ENCODE measurements at places on chromosomes 6 and 20. TPM values are rescaled to one million over a fixed set of nuclear protein-coding genes. Genes with fewer than 3 reads are reported as not detected.
A peak's percentile ranks its signal among the peaks of the same experiment; 100 is the strongest.

GRCh38 chr20:46332373-46333160 is 24.3 kb upstream of the CDH22 start:
- DNase-seq, result no peak

The PACRG gene
- total RNA-seq, result 0.15 TPM

DNA sequence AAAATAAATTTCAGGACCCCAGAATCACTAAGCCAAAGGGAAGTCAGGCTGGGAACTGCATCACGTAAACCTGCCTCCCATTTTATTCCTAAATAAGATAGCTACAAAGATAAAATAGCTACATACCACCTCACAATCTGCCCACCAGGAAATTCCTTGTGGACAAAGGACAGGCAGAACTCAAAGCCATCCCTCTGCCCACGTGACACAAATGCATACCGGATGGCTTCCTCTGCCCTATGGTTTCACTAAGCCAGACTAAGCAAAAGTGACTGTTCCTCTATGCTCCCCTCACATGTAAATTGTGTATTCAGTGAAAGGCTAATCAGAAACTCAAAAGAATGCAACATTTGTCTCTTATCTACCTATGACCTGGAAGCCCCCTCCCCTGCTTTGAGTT is 15.0 kb downstream of the MBOAT1 start:
- DNase-seq, result no peak

GRCh38 chr6:143556529-143556928 is 45.0 kb upstream of the FUCA2 start:
- DNase-seq, result no peak

- peak; percentile 88 for DNase-seq
Observed at GRCh38 chr20:50992733-50993457, 30.0 kb downstream of the KCNG1 start.

The TSBP1 gene
- total RNA-seq, result not detected

The LAMA2 gene
- 1.0 TPM for total RNA-seq

The C20orf144 gene
- total RNA-seq, result not detected

The CTCFL gene
- not detected for total RNA-seq

The IRF4 gene
- total RNA-seq, result 1.0 TPM

The SPINT4 gene
- total RNA-seq, result not detected

The LRRC73 gene
- total RNA-seq, result 0.26 TPM

The CDH4 gene
- 0.14 TPM for total RNA-seq

The TMEM74B gene
- total RNA-seq, result 2.2 TPM

GRCh38 chr6:33259032-33259431 is 12.6 kb downstream of the VPS52 start:
- no peak for DNase-seq

GRCh38 chr20:32920066-32920465 is 61.3 kb downstream of the EFCAB8 start:
- no peak for DNase-seq

The FNDC11 gene
- 0.05 TPM for total RNA-seq

DNA sequence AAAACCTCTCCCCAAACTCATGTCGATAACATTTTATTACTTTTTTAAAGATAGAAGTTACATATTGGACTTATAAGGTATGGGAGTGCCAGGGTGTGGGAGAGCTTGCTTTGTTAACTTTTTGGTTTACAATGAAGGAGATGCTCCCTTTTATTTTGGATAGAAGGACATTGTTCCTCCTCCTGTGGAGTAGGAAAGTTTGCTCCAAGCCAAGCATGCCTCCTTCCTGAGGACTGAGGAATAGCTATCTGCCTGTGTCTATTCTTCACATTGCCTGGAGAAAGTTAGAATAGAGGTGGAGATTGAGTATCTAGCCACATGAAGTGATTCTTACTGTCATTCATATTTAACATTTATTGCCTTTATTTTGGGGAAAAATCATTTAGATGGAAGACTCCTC is 71.9 kb downstream of the EYA4 start:
- no peak for DNase-seq

GRCh38 chr6:32614366-32615081 is 22.7 kb upstream of the HLA-DQA1 start:
- DNase-seq, result peak; percentile 26

DNA sequence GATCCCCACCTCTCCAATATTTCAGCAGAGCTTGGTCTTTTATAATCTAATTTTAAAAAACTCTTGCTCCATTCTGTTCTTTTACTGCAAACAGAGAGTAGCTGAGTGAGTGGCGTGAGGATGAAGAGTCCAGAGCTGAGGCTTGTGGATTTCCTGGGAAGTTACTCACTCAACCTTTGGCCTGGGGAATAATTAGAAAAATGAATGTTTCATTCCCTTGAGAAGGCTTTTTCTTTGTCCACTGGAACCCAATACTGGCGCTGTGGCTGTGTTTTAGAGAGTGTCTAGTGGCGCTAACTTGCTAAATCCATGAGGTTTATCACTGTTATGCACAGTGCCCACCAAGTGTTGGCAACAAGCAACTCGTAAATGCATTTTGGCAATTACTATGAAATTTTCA is 251.5 kb downstream of the HIVEP2 start:
- no peak for DNase-seq

The CHRNA4 gene
- total RNA-seq, result 0.84 TPM

GRCh38 chr6:133958791-133959190 is 5.8 kb downstream of the TBPL1 start:
- DNase-seq, result no peak

GRCh38 chr6:79525272-79526100 is 11.7 kb downstream of the LCA5 start:
- DNase-seq, result no peak

The SYNGAP1 gene
- total RNA-seq, result 1.2 TPM

The MOCS1 gene
- total RNA-seq, result 1.2 TPM

- peak; percentile 78 for DNase-seq
Observed at GRCh38 chr20:53642196-53643030, 48.8 kb upstream of the ZNF217 start.

- no peak for DNase-seq
Observed at GRCh38 chr6:20696676-20697075, 162.4 kb downstream of the CDKAL1 start.

GRCh38 chr6:147378819-147379218 is 129.7 kb upstream of the SAMD5 start:
- no peak for DNase-seq

- DNase-seq, result no peak
Observed at GRCh38 chr20:1909097-1909496, 13.9 kb downstream of the SIRPA start.

- no peak for DNase-seq
Observed at GRCh38 chr6:69795469-69796072, 1.2 kb downstream of the LMBRD1 start.

DNA sequence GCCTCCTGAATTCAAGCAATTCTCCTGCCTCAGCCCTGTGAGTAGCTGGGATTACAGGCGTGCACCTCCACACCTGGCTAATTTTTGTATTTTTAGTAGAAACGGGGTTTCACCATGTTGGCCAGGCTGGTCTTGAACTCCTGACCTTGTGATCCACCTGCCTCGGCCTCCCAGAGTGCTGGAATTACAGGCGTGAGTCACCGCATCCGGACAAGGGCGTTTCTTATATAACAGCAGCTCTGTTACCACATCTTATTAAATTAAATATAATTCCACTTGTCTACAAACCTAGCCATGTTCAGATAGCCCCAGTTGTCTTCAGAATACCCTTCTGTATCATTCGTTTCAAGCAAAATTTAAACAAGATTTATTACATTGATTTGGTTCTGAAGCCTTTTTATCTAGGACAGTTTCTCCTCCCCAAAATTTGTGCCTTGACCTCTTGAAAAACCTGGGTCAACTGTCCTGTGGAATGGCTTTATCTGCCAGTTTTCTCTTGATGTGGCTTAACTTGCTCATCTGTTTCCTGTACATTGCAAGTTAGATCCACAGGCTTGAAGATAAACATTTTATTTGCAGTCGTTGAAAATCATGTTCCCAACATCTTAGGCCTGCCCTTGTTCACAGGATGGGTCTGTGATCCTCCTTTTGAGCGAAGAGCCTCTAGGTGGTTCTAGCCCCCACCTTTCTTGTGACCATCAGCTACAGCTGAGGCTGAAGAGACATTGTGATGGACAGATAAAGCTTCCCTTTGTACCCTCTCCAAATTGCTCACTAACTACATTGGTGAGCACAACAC is 132.2 kb downstream of the ARID1B start:
- DNase-seq, result no peak

GRCh38 chr6:151870375-151870774 is 62.9 kb downstream of the ESR1 start:
- no peak for DNase-seq

The CYP21A2 gene
- total RNA-seq, result not detected

GRCh38 chr20:4607287-4607713 is 114.4 kb upstream of the PRND start:
- peak; percentile 67 for DNase-seq

The CDYL gene
- total RNA-seq, result 19.7 TPM

- no peak for DNase-seq
Observed at GRCh38 chr6:25458485-25458884, 179.3 kb downstream of the CARMIL1 start.

DNA sequence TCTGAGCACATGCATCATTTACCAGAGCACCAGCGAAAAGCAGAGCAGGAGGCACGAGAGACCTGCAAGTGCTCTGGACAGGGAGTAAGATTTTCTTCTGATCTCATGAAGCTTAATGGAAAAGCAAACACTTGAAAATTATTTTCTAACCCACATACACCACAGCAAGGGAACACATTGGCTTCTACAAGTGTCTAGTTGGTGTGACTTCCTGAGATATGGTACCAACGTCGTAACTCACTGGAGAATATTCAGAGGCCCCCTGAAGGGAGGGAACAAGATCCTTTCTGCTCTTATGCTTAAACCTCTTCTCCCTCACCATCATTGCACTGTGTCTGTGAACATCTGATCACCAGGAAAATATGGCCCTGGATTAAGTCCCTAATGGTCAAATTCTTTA is 48.6 kb downstream of the PSMB1 start:
- no peak for DNase-seq

The ZBP1 gene
- total RNA-seq, result not detected

The FHL5 gene
- total RNA-seq, result not detected

GRCh38 chr20:59074456-59074855 is 31.9 kb upstream of the PRELID3B start:
- DNase-seq, result peak; percentile 30

The CCN2 gene
- 112 TPM for total RNA-seq

DNA sequence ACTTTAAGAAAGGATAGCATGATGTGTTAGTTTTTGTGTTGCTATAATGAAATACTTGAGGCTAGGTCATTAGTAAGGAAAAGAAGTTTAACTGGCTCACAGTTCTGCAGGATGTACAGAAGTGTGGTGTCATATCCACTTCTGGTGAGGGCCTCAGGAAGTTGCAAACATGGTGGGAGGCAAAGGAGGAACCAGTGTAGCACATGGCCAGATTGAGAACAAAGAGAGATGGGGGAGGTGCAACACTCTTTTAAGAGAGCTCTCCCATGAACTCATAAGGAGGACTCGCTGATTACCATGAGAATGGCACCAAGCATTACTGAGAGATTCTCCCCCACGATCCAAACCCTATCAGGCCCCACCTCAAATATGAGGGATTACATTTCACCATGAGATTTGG is 265.4 kb downstream of the RIMS1 start:
- DNase-seq, result no peak

DNA sequence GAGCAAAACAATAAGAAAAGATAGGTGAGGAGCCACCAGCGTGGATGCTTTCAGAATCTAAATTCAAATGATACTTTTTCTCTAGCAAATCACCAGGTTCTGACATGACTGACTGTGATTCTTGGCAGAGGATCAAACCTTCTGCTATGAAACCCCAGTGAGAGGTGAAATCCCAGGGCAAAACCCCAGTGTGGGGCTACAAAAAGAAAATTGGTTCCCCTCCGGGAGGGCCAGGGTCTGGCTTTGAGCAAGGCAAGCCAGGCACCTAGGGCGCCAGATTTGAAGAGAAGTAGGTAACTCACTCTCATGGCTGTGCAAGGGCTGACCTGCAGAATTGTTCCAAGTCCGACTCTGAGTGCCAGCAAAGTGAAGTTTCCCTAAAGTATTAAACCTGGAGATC is 20.2 kb upstream of the RALGAPA2 start:
- DNase-seq, result no peak

DNA sequence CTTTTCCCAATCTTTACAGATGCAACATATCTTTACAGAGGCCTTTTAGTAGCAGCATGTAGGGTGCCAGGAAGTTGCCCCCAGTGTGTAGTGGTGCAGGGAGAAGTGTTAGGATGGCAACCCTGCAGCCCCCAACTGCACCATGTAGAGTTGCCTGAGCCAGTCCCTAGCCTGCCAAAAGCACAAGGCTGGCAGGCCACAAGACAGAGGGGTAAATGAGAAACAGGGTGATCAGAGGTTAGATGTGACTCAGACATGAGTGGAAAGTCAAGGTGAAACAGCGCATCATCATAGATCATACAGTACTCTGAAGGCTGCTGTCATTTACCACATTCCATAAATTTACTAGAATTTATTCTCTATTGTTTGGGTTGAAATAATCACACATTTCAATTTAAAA is 467.5 kb downstream of the PRKN start:
- DNase-seq, result no peak

GRCh38 chr6:328136-328670 is 35.9 kb downstream of the DUSP22 start:
- DNase-seq, result peak; percentile 61

Data from NCI-H460 (cell line).